ENCODE measurements at places on chromosomes 3 and 15. TPM values are rescaled to one million over a fixed set of nuclear protein-coding genes. Genes with fewer than 3 reads are reported as not detected.

Gene ACKR2
- polyA plus RNA-seq, result 0.26 TPM

Gene IQCF2
- polyA plus RNA-seq, result not detected

Gene GCSAM
- polyA plus RNA-seq, result not detected

GRCh38 chr3:137047240-137047639, 89.5 kb downstream of the IL20RB start:
- no peak for DNase-seq
- H3K27ac ChIP-seq, result no peak overlapping the region
- no peaks in the 10 kb centered on the region for H3K4me1 ChIP-seq
- H3K4me3 ChIP-seq, result no peak overlapping the region
- no peaks in the 10 kb centered on the region for H3K36me3 ChIP-seq

DNA sequence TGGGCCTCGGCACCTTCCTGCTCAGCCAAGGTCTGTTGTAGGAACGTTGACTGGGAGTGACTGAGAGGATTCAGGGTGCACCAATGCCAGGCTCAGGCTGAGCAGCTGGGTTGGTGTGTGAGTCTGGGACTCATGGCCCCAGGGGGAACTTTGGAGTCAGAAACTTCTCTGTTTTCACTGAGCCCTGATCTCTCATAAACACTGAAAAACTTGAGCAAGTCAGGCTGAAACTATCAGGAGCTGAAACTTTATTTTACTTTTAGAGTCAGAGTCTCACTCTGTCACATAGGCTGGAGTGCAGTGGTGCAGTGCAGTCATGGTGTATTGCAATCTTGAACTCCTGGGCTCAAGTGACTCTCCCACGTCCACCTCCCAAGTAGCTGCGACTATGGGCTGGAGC, 3.0 kb downstream of the TRAK1 start:
- DNase-seq, result no peak
- H3K4me3 ChIP-seq, result no peak overlapping the region
- H3K4me1 ChIP-seq, result no peaks in the 10 kb centered on the region
- H3K27me3 ChIP-seq, result no peaks in the 10 kb centered on the region

DNA sequence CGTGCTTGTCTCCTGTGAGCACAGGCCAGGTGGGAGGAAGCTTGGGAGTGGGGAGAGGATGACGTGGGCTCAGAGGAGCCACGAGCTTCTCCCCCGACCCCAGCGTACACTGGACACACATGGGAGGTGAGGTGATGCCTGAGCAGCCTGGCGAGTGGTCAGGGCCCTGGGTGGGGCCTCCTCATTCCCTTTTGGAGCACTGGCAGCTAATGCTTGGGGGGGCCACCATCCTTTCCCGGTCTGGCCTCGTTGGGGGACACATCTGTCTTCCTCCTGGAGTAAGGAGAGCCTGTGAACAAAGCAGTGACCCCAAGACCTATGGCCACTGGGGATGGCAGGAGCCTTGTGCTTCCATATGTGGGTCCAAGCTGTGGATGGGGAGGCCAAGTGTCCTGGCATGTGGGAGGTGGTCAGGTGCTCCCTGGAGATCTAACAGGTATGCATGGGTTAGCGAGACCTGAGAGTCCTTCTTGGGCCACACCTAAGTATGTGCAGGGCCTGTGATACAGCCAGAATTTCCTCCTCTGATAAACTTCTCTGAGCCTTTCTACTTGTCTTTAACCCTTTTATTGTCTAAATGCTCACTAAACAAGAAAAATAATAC, 9.5 kb downstream of the KLF13 start:
- no peaks in the 10 kb centered on the region for H3K4me1 ChIP-seq
- no peaks in the 10 kb centered on the region for H3K27me3 ChIP-seq
- H3K36me3 ChIP-seq, result no peaks in the 10 kb centered on the region
- DNase-seq, result no peak

- no peak overlapping the region for H3K4me3 ChIP-seq
- no peak overlapping the region for H3K27ac ChIP-seq
- peaks cover 4% of the 10 kb centered on the region for H3K36me3 ChIP-seq
- H3K4me1 ChIP-seq, result no peaks in the 10 kb centered on the region
- no peaks in the 10 kb centered on the region for H3K27me3 ChIP-seq
Measured at GRCh38 chr15:75214293-75215096, 12.8 kb downstream of the C15orf39 start.

- H3K36me3 ChIP-seq, result no peaks in the 10 kb centered on the region
- DNase-seq, result no peak
- H3K27me3 ChIP-seq, result no peaks in the 10 kb centered on the region
- H3K4me1 ChIP-seq, result no peaks in the 10 kb centered on the region
Measured at GRCh38 chr3:100561459-100562158, 47.8 kb upstream of the ADGRG7 start.
